Activated T-helper 9 cell treated with anti-CD3 and anti-CD28 coated beads, Interleukin-2, amount 50 U/mL, for 16 hours (primary cell): ENCODE measurements at places on chromosomes 4 and X.

- DNase-seq = no peak
Measured at GRCh38 chr4:185825737-185826136, 13.7 kb upstream of the SORBS2 start.

GRCh38 chr4:78556665-78557064 lies 5.1 kb downstream of the ANXA3 start:
- DNase-seq = no peak

DNA sequence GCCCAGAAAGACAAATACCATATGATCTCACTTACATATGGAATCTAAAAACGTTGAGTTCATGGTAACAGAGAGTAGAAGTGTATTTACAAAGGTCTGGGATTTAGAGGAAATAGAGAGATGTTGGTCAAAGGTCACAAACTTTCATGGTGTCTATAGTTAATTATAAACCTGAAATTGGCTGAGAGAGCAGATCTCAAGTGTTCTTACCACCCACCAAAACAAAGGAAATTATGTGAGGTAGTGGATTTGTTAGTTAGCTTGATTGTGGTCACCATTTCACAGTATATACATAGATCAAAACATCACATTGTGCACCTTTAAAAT lies 186.8 kb downstream of the NWD2 start:
- DNase-seq = no peak

DNA sequence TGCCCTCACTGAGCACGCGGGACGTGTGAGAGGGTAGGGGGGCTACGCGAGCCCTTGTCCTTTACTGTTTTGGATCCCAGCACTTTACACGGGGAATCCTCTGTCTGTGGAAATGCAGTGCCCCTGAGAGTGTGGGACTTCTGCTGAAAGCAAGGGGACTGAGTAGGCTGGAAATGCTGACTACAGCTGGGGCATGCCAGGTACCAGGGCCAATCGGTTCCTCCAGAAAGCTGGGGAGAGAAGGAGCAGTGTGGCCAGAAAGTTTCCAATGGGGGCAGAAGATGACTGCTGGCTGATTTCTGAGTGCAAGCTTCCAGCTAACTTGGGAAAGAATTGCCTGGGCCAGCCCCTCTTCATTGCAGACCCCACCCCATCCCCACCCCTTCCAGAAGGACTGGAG lies 1.5 kb downstream of the NHSL2 start:
- DNase-seq = no peak

DNA sequence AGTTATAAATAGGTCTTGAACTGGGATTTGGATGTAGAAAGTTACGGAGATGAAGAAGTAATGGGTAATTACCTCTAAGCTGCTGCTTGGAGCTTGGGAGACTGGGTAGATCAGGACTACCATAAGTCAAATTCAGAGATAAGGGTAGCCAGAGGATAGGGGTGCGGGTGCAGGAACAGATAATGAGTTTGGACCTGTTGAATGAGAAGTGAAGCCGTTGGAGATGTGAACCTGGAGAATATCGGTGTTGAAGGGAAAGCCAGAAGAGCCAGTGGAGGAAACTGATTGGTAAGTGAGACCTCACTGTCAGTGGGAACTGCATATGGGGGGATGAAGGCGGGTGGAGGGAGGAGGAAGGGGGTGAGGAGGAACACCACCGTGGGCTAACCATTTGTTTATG lies 618 bp upstream of the FOXO4 start:
- no peak for DNase-seq

DNA sequence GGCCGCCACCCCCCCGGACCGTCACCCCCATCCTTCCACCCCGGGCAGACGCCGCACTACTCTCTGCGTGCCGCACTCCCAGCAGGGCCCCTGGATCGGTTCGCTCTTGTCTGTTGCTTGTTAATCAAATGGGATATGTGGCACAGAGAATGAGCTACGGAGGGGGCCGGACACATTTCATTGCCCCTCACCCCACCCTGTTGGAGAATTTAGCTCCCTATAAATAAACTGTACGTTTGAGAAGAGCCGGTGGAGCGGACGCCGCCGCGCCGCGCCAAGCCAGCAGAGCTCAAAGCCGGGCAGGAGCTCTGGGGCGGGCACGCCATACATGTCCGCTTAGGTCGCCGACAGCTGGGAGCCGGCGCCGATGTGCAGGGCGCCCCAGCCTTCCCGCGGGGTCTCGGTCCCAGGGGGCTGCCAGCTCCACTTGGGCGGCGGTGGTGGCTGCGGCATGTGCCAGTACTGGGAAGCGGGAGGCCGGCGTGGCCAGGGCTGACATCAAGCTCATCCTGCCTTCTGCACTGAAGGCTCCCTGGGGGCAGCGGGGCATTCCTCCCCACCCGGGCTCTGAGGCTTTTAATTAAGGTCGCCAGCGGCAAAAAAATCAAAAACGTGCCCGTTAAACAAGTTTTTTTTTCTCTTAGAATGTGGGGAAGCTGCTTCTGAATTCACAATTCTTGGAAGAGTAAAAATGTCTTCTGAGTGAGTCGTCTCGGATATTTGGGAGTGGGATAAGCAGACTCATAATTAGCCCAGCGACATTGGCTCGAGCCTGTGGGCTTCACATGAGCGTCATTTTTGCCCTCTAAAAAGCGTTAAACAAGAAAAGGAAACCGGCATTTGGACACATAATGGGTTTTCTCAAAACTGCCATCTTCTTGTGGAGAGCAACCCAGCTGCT lies 1.1 kb upstream of the PCDH19 start:
- no peak for DNase-seq

DNA sequence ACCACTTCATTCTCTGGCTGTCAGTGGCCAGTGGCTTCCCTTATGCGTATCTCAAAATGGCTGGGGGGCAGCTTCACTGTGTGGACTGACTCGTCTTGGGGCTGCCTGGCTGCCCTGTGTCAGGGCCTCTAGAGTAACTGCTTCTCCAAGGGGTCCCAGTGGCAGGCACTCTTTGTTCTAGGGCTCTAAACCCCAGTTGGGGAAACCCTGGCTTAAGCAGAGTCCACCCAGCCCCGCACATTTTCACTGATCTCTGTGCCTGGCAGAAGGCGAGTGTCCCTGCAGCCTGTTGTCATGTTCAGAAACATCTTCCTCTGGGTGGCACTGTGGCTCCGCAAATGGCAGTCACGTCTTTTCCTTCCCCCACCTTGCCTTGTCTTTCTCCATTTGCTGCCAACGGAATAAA lies 59.7 kb downstream of the NBDY start:
- DNase-seq = peak; percentile 57

DNA sequence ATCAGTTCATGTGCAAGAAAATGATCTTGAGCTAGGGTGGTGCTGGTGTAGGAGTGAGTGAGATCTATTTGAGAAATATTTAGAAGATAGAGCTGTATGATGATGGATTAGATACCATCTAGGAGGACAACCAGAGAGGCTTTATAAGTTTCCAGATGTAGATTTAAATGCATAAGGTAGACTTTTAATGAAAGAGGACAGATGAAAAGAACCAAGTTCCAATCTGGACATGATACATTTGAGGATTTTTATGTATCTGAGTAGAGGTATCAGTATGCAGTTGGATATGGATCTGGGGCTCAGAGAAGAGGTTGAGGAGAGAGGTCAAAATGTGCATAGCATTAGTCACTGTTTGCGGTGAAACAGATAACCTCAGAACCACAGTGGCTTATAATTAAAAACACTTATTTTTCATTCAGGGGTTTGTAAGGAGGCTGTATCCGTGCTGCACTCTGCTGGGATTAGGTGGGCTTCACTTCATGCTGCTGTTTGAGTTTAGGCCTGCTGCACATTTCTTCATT lies 348.7 kb downstream of the BMPR1B start:
- no peak for DNase-seq

DNA sequence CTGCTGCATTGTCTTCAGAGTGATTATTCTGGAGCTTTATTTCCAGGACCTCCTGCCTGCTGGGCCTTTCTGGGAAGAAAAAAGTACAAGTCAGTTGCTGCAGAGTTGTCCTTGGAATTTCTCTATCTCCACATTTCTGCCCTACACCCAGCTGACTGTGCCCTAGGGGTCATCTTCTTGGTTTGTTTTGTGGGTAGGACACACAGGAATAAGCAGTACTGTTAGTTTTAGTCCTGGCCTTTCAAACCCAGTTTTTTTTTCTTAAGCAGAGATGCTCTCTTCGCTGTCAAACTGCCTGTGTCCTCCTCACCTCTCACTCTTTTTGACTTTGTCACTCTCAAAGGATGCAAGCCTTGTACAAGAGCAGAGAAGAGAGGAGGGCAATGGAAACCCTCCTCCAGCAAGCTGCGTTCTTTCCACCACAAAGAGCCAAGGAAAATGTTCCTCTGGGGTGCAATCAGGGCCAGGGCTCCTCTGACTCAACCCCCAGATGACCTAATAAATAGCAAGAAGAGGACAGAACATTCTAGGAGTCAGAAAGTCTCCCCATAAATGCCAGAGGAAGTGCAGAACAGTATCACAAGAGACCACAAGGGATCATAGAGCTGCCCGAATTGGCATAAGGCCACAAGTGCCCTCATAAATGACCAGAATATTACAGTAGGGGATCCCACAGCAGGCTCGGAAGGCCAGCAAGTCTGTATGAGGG lies 186.2 kb downstream of the RCHY1 start:
- DNase-seq = no peak

- no peak for DNase-seq
Measured at GRCh38 chr4:6888506-6889071, 21.0 kb upstream of the TBC1D14 start.

- DNase-seq = no peak
Measured at GRCh38 chrX:155896512-155896911, 15.4 kb downstream of the VAMP7 start.

- DNase-seq = no peak
Measured at GRCh38 chr4:36325499-36325898, 44.1 kb downstream of the DTHD1 start.

GRCh38 chrX:114178126-114178525 lies 405.8 kb upstream of the HTR2C start:
- DNase-seq = no peak

DNA sequence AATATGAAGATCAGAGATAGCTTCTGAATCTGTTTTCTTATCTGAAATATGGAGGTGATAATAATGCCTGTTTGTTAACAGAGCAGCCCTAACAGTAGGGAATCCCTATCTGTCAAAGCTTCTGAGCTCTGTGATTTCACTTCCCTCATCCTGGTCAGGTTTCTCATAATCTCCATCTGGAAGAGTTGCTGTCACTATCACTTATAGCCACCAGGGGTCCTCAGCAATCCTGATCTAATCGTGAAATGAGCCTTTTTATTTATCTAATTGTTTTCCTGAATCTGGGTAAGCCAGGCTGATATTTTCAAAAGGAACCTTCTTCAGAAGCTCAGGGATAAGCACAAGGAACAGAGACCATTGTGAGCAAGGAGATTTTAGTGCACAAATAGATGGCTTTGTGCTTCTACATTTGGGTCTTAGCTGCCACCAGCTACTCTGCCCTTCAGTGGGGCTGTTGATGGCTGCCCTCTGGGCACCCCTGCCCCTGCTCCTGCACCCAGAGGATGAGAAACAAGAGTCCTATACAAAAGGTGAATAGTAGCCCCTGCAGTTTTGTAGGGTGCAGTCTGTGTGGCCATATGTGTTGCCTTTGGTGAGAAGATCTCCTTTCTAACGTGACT lies 196.4 kb upstream of the RADX start:
- DNase-seq = no peak

GRCh38 chrX:149010013-149010852 lies 494.9 kb downstream of the IDS start:
- DNase-seq = no peak
